Activated CD4-positive, alpha-beta memory T cell treated with anti-CD3 and anti-CD28 coated beads, Interleukin-2, amount 10 ng/mL, durations not matched to agents 7 days and 5 days (primary cell): ENCODE measurements at places on chromosomes 5 and 9. TPM values are rescaled to one million over a fixed set of nuclear protein-coding genes. Genes with fewer than 3 reads are reported as not detected.

The PCDHGC3 gene
- not detected for total RNA-seq

The C6 gene
- total RNA-seq = not detected

The CEP78 gene
- 44.3 TPM for total RNA-seq

The FOXD4L6 gene
- not detected for total RNA-seq

The IFNA21 gene
- not detected for total RNA-seq

The PGGT1B gene
- total RNA-seq = 43.6 TPM

The TLX3 gene
- total RNA-seq = not detected

The LRRC14B gene
- not detected for total RNA-seq

The ANKRD55 gene
- 3.7 TPM for total RNA-seq

The TEK gene
- not detected for total RNA-seq

The IL5 gene
- total RNA-seq = 3.3 TPM

The GRAMD2B gene
- total RNA-seq = 4.6 TPM

The TSSK1B gene
- not detected for total RNA-seq

The NTMT1 gene
- 38.7 TPM for total RNA-seq

The C5 gene
- total RNA-seq = 2.1 TPM

The FBP2 gene
- total RNA-seq = not detected

The FAM200C gene
- total RNA-seq = 0.95 TPM

The DBH gene
- not detected for total RNA-seq

The PCDH1 gene
- total RNA-seq = not detected

The SLCO6A1 gene
- total RNA-seq = not detected

The ARSK gene
- 4.4 TPM for total RNA-seq

The C5orf46 gene
- total RNA-seq = not detected

The CDX1 gene
- not detected for total RNA-seq

The ANKRD20A1 gene
- total RNA-seq = 3.0 TPM

The PDZD2 gene
- total RNA-seq = not detected

The PCDHA9 gene
- total RNA-seq = not detected

The GHR gene
- total RNA-seq = not detected

The C5orf22 gene
- 25.3 TPM for total RNA-seq
